ENCODE measurements at places on chromosomes 7 and 10. TPM values are rescaled to one million over a fixed set of nuclear protein-coding genes. Genes with fewer than 3 reads are reported as not detected.

GNGT1 gene
- total RNA-seq: not detected

HIP1 gene
- total RNA-seq: 26.8 TPM

HTR5A gene
- not detected for total RNA-seq

GRCh38 chr10:71770789-71771188 lies 2.5 kb downstream of the VSIR start:
- H3K4me3 ChIP-seq: no peak overlapping the region
- peaks cover 31% of the 10 kb centered on the region for H3K4me1 ChIP-seq
- peak; percentile 65 for DNase-seq
- peak overlapping the region; percentile 81 for H3K27ac ChIP-seq
- no peaks in the 10 kb centered on the region for H3K36me3 ChIP-seq

All from adrenal gland (tissue), 19 donors.